Stimulated activated CD8-positive, alpha-beta memory T cell treated with anti-CD3 and anti-CD28 coated beads, Interleukin-7, amount 100 ng/mL, for 24 hours (primary cell): ENCODE measurements at places on chromosomes 11 and 22.

DNA sequence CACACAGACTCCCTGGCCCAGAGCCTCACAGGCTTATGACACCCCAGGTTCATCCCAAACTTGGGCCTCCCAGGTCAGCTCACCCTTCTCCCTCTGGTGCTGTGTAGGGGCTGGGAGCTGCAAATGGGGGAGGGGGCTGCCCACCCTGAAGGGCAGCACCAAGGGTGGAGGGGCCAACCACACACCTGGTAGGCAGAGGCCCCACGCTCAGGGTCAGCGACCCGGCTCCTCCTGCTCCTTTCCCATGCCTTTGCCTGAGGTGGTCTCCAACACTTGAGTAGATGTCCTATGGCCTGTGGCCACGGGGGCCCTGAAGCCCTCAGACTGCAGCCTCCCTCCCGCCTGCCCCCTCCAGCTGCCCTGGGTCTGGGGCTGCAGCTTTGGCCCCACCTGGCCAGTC, 3.4 kb downstream of the DGCR6 start:
- no peak for DNase-seq

- DNase-seq = no peak
These were observed 13.7 kb upstream of the CPT1A start for GRCh38 chr11:68855205-68855981.

- DNase-seq = no peak
These were observed 7.5 kb upstream of the MICAL3 start for GRCh38 chr22:18031695-18032454.

- DNase-seq = no peak
These were observed 9.4 kb downstream of the TMEM218 start for GRCh38 chr11:125102025-125102424.

DNA sequence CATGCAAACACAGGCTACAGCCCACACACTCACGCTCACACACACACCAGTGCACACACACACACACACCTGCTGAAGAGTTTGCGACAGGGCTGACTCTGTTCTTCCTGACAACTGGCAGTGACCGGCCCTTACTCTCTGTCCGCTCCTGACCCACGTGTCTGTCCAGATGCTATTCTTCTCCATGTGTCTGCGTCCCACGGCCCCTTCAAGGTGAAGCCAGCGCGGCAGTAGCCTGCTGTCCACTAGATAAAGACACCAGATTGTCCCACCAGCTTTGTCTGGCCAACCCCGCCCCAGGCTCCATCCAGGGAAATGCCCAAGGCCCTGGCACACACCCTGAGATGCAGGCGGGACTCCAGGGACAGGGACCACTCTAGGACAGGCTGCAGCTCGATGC, 713.9 kb downstream of the BRD1 start:
- no peak for DNase-seq

GRCh38 chr22:48340727-48341709, 1486.7 kb downstream of the BRD1 start:
- no peak for DNase-seq

DNA sequence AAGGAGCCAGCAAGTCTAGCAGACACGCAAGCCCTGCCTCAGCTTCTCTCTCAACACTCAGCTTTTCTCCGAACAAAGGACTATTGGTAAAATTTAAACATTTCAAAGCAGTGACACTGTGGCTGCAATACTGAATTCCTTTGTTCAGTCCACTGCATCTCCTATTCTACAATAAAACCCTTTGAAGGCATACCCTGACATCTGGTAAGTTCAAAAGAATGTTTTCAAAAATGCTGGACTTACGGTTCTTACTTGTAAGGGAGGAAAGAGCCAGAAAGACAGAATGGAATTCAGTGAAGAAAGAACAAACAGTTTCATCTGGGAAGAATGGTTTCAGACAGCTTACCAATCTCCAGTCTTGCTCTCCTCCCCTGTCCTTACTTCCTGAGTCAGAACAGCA, 12.7 kb upstream of the OR8K1 start:
- DNase-seq = no peak

DNA sequence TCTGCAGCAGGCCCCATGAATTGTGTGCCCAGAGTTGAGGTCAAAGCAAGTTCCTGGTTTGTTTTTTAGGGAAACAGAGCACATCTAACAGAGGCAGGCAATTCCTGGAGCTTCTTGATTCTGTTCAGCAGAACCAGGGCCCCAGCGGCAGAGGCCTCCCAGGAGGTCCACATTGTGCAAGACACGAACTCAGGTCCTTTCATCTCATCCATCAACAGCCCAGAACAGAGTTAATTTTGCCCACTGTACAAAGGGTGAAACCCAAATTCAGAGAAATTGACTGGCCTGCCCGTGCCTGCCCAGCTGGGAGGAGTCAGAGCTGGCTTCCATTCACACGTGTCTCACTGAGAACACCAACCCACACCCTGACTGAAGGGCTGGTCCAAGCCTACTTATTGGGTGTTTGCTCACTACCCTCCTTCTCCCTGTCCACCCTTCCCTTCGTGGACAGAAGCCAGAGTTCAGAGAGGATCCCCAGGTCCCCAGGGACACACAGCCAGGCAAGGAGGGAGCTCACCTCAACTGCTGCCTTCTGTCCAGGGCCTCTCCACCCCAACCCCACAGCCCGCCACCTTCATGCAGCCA, 607.1 kb downstream of the TBC1D22A start:
- no peak for DNase-seq

- DNase-seq = no peak
These were observed 71.8 kb downstream of the ATG16L2 start for GRCh38 chr11:72885749-72886609.

DNA sequence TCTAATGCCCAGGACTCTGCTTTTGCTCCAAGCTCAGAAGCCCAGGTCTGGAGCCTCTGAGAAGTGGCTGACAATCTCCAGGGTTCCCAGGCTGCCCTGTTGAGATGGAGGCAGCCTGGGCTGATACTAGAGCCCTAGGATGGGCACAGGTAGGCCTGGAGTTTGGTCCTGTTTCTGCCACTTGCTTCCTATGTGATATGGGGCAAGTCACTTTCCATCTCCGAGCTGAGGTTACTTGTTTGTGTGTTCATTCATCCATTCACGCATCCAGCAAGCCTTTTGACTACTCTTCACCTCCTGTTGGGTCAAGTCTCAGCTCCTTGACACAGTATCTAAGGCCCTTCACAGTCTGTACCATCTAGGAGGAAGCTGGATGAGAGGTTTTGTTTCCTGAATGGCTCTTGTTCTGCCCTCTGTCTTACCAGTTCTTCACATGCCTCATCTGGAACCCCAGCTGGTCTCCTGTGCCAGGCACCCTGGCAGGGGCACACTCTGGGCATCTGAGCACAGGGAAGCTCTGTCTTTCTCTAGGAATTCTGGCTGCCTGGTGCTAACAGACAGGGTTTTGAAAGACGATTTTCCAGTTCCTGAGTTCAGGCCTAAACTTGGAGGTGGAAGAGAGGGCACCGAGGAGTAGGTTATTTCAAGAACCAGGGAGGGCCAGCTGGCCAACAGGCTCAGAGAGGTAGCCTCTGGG, 53.2 kb upstream of the AMPD3 start:
- no peak for DNase-seq

DNA sequence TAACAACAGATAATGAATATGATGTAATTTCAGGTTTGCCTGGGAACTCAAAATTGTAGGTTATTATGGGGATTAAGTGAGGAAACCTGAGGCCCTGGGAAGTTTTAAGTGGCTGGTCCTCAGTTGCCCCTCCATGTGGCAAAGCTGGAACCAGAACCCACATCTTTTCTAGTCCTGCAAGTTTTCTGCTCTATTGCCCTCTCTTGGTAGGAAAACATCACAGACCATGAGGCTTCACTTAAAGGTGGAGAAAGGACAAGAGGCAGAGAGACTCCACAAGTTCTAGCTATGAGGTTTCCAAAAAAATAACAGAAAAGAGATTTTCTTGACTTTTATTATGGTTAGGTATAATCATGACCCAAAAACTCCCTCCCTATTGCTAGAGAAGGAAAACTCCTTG, 115.5 kb upstream of the DDI1 start:
- DNase-seq = no peak

GRCh38 chr11:33585586-33586209, 114.9 kb downstream of the C11orf91 start:
- no peak for DNase-seq

- no peak for DNase-seq
These were observed 39.1 kb downstream of the CASP12 start for GRCh38 chr11:104858882-104859775.

GRCh38 chr11:119484741-119485605, 62.0 kb upstream of the THY1 start:
- DNase-seq = no peak

DNA sequence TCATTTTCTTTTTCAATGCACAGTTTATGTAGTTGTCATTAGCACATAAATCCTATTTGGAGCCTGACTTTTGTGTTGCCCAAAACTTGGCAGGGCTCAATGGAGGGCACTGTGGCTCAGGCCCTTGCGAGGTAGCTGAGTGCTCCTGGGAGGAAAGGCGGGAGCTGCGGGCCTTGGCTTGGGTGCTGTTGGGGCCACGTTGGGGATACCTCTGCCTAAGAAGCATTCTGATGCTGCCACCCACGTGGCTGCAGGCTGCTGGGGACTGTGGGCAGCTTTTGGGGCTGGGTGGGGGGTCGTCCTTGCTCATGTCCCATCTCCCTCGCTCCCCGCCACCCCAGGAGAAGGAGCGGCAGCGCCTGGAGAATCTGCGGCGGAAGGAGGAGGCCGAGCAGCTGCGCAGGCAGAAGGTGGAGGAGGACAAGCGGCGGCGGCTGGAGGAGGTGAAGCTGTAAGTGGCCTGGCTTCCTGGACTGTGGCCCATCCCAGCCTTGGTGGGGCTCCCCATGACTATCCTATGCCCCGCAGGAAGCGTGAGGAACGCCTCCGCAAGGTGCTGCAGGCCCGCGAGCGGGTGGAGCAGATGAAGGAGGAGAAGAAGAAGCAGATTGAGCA, 20.9 kb downstream of the INCENP start:
- DNase-seq = no peak

GRCh38 chr11:44533921-44534711, 31.3 kb upstream of the CD82 start:
- DNase-seq = no peak

DNA sequence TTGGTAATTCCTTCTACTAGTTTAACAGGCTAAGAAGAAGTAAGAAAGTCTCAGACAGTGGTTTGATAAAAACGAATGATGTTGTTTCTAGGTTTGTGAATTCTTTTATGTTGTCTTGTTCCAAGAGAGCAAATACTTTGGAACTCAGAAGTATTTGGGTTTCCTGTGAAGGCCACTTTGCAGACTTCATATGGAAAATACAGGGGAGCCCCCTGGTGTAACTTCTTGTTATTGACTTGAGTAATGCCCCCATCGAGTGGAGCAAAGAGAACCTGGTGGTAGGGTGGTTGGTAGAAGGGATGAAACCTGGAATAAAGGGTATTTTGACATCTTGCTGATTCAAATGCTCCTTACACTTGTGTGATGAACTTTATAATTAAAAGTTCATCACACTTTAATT, 40.0 kb upstream of the PTH start:
- DNase-seq = no peak

- DNase-seq = no peak
These were observed 20.5 kb upstream of the APOA1 start for GRCh38 chr11:116857936-116858335.

DNA sequence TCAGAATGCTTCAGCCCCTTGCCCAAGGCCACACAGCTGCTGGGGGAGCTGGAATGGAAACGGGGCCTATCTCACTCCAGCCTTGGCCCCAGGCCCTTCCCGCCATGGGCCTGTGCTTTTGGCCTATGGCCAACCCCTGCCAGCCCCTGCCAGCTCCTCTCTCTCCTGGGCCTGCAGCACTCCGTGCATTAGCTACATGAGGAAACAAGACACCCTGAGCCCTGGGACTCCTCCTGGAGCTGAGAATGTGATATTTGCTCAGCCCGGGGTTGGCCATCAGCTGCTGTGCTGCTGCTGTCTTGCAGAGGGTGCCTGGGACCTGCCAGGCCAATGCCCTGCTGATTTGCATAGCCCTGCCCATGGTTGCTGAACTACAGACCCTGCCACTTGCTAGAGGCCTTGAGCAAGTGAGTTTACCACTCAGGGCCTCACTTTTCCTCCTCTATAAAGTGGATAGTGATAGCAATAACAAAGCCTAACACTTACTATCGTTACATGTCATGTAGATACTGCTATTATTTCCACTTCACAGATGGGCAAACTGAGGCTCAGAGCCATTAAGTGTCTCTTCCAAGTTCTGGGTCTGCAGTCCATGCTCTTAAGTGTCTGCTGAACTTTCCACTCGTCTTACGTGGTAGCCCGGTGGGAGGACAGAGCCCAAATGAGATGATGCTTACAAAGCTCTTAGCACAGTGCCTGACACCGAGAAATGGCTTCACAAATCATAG, 99.6 kb downstream of the KIAA1671 start:
- no peak for DNase-seq

GRCh38 chr11:128549256-128549944, 38.0 kb downstream of the ETS1 start:
- DNase-seq = no peak

GRCh38 chr11:27329867-27330632, 33.0 kb downstream of the CCDC34 start:
- DNase-seq = no peak

GRCh38 chr22:24901448-24901847, 45.0 kb downstream of the LHFPL7 start:
- DNase-seq = no peak

- no peak for DNase-seq
These were observed 2.8 kb downstream of the MYH9 start for GRCh38 chr22:36384766-36385481.

GRCh38 chr22:50303515-50303847, 4.0 kb downstream of the PLXNB2 start:
- no peak for DNase-seq

- DNase-seq = no peak
These were observed 6.4 kb downstream of the IRF7 start for GRCh38 chr11:609341-609811.

GRCh38 chr11:29989174-29989970, 27.5 kb downstream of the KCNA4 start:
- DNase-seq = no peak

DNA sequence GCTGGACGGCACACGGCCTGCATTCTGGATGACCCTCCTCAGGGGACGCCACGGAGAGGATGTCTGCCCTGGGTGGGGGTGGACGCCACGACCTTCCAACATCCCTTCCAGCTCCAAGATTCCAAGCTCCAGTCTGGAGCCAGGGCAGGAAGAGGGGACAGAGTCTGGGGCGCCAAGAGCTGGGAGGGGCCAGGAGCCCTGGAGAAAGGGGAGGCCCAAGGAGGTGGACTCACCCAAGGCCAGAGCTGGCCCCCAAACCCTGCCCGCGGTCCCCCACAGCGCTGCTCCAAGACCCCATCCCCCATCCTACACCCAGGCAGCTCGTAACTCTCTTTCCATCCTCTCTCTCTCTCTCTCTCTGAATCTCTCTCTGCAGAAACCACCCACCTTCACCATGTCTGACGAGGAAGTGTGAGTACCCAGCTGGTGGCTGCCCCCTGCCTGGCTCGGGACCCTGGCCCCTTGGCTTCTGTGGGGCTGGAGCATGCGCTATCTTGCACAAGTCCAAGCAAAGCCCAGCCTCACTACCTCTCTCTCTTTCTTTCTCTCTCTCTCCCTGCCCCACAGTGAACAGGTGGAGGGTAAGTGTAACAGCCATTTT, 3.1 kb downstream of the TNNT3 start:
- DNase-seq = no peak

- no peak for DNase-seq
These were observed 31.0 kb upstream of the RFPL3 start for GRCh38 chr22:32326647-32327046.
